NCI-H748 treated with DMSO at 0.1 percent for 48 hours (cell line): ENCODE measurements at places on chromosomes 13 and 19.

DNA sequence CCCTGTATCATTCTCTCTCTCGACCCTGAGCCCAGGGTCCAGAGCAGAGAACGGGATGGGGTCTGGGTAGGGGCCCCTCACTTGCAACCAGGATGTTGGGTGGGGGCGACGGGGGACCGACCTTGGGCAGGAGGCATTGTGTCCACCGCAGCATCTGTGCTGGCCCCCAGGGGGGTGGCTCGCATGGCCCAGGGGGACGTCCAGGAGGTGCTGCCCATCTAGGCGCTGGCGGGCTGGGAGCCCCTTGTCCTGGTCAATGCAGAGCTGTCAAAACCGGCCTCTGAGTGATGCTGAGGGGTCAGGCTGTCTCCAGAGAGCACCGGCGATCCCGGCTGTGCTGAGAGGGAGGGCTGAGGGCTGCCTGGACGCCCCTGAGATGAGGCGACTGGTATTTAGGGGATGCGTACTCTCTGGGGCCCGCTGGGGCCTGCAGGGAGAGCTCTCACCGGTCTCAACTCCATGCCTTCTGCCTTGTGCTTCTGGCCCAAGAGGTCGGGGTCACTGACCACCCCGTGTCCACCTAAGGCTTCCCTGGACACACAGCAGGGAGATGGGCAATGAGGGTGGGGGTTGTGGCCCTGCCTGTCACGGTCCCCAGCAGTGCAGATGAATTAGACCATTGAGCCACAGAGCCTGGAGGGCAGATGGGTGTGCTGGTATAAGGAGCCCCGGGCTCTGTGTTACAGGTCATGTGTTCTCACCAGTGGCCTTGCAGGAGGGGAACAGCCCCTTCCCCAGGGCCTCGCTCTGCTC lies 8.6 kb downstream of the RPS9 start:
- no peak for DNase-seq

- DNase-seq: no peak
Measured at GRCh38 chr13:49625392-49626079, 2.8 kb upstream of the ARL11 start.

- no peak for DNase-seq
Measured at GRCh38 chr13:66301006-66301405, 929.1 kb downstream of the PCDH9 start.

- DNase-seq: no peak
Measured at GRCh38 chr13:75635101-75635827, 866 bp upstream of the LMO7 start.

DNA sequence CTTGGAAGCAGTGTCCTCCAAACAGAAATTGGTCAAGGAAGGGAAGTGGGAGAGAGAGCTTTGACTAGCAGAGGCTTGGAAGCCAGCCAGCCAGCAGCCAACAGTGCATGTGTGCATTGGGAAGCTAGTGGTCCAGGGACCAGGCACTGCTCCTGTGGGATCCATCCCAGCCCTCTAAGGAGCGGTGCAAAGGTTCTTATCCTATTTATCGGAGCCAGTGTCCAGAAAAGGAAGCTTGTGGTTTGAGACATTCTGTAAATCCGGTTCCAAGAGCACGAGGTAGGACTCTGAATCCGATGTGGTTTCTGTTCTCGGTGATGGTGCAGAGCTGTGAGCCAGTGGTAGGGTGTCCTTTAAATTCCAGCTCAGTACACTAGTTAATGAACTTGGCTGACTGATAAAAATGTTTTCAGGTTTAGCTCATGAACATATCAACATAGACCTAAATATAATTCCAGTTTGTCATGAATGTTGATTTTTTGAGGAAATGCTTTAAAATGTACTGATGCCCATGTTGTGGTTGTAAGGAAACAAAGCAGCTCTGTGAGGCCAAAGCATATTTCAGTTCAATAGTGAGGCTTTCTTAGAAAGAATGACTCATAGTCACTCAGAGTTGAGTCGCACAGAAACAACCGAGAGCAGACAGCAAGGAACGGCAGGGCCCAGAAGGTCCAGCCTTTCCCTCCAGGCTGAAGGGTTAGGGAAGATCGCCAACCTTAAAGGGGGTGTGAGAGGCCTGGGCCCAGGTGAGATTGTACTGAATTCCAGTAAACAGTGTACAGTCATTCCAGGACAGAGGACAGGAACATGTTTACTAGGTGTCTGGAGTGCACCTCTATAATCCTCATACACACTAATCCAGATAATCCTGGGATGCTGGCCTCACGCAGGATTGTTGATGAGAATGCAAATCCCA lies 21.5 kb upstream of the GARRE1 start:
- no peak for DNase-seq

DNA sequence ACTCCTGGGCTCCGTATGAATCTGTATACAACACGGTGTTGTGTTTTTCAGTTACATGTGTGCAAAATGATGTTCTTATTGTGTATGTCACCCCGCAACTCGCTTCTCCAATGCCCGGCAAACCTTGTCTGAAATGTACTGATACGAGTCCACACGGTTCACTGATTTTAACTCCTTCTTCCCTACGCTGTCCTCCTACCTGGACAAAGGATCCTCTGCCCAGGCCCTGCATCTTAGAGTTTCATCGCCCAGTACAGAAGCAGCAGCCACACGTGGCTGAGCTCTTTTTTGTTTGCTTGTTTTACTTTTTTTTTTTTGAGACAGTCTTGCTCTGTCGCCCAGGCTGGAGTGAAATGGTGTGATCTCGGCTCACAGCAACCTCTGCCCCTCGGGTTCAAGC lies 28.9 kb downstream of the ZFR2 start:
- no peak for DNase-seq

DNA sequence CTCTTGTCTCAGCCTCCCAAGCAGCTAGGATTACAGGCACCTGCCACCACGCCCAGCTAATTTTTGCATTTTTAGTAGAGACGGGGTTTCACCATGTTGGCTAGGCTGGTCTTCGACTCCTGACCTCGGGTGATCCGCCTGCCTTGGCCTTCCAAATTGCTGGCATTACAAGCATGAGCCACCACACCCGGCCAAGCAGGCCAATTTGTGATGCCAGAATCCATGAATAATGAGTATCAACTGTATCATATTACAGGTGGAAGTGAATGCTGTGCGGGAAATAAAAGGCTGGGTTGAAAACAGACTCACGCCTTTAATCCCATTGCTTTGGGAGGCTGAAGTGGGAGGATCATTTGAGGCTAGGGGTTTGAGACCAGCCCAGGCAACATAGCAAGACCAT lies 3.6 kb upstream of the NFILZ start:
- DNase-seq: no peak

GRCh38 chr19:34457446-34457845 lies 24.1 kb upstream of the WTIP start:
- DNase-seq: no peak

DNA sequence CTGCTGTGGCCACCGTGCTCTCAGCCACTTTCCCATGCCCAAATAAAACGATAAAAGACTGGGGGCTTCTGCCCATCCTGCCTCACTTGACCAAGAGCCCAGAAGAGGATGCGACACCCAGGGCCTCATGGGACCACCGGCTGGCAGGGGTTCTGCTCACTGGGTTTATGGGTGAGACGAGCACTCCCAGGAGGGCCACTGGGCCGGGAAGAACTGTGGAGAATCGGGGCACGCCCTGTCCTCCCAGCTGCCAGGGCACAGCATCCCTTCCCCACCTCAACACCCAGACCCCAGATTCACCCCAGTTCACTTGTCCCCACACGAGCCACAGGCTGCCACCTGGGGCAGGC lies 4.7 kb upstream of the F10 start:
- no peak for DNase-seq

GRCh38 chr19:38726761-38727301 lies 17.4 kb downstream of the CAPN12 start:
- DNase-seq: no peak

GRCh38 chr13:110653851-110654250 lies 38.5 kb downstream of the NAXD start:
- DNase-seq: no peak

DNA sequence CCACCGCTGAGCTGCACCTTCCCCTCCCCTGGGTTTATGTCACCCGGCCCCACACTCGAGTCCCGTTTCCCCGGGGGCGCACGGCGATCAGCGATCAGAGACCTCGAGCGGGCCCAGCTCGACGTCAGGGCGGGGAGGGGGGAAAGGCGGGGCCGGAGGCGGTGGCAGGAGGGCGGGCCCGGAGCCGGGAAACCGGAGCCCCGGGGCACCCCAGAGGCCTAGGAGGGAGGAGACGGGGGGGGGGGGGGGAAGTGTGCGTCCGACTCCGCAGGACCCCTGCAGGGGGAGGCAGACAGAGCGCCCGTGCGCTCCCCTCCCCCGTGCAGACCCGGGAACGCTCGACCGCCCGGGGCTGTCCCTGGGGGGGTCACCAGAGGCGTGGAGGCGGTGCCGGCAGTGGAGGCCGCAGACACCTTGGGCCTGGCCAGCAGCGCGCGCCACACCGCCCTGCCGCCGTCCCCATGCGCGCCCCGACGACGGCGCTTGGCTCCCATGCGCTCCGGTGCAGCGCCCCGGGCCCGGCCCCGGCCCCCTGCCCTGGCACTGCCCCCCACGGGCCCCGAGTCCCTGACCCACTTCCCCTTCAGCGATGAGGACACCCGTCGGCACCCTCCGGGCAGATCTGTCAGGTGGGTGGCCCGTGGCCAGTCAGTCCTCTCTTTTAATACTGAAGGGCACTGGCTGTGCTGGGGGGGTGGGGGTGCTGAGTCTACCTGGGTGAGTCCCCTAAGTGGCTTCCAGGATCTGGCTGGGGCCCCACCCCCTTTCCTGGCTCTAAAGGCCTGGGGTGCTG lies 11.8 kb downstream of the PDE4A start:
- no peak for DNase-seq

GRCh38 chr13:60758637-60759036 lies 361.6 kb downstream of the TDRD3 start:
- no peak for DNase-seq

GRCh38 chr19:36008336-36008978 lies at the start of gene SYNE4:
SYNE4 (minus strand) TSS chr19:36008813; CDS start chr19:36008681, 132 bp downstream.
- DNase-seq: no peak

- no peak for DNase-seq
Measured at GRCh38 chr19:3942790-3943409, 10.0 kb downstream of the NMRK2 start.

- peak; percentile 3 for DNase-seq
Measured at GRCh38 chr19:7748756-7749155, 1.4 kb upstream of the CD209 start.

DNA sequence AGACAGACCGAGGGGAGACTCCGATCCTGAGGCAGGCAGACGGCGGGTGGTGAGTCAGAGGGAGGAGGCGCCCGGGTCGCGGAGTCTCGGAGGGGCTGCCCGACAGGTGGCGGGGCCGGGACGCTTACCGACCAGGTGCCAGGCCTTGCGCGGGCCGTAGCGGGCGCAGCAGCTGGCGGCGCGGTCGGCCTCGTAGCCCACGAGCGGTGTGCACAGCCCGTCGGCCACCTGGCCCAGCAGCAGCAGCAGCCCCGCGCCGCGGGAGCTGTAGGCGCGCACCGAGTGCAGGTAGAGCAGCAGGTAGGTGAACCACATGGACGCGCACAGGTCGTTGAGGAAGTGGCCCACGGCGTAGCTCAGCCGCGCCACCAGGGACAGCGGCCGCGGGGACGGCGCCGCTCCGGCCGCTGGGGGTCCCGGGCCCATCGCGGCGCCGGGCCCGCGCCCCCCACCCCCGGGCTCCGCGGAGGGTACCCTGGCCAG lies 367 bp downstream of the MFSD12 start:
- no peak for DNase-seq

GRCh38 chr19:33722456-33723239 lies 74.0 kb upstream of the KCTD15 start:
- no peak for DNase-seq

GRCh38 chr13:99953138-99953755 lies 18.3 kb downstream of the ZIC5 start:
- no peak for DNase-seq

GRCh38 chr13:52344108-52344507 lies 61.9 kb downstream of the THSD1 start:
- DNase-seq: no peak

GRCh38 chr13:93976528-93976927 lies 503.0 kb downstream of the DCT start:
- DNase-seq: no peak

GRCh38 chr13:90068658-90069057 lies 1278.8 kb upstream of the MIR17HG start:
- DNase-seq: no peak

- no peak for DNase-seq
Measured at GRCh38 chr19:42067315-42067888, 2.6 kb downstream of the GRIK5 start.

GRCh38 chr19:44447916-44448674 lies at the start of gene ZNF229:
ZNF229 (minus strand) TSS chr19:44448472; CDS start chr19:44442847, 5,625 bp downstream.
- peak; percentile 94 for DNase-seq

GRCh38 chr13:37109051-37109678 lies 3.7 kb upstream of the CSNK1A1L start:
- peak; percentile 51 for DNase-seq

GRCh38 chr19:14632286-14632685 lies 42.4 kb downstream of the ADGRE3 start:
- no peak for DNase-seq

- no peak for DNase-seq
Measured at GRCh38 chr13:98880677-98881076, 97.2 kb downstream of the DOCK9 start.

GRCh38 chr13:29914581-29914980 lies 64.2 kb upstream of the UBL3 start:
- DNase-seq: no peak

GRCh38 chr13:89393758-89394304 lies 1722.7 kb downstream of the SLITRK5 start:
- no peak for DNase-seq

DNA sequence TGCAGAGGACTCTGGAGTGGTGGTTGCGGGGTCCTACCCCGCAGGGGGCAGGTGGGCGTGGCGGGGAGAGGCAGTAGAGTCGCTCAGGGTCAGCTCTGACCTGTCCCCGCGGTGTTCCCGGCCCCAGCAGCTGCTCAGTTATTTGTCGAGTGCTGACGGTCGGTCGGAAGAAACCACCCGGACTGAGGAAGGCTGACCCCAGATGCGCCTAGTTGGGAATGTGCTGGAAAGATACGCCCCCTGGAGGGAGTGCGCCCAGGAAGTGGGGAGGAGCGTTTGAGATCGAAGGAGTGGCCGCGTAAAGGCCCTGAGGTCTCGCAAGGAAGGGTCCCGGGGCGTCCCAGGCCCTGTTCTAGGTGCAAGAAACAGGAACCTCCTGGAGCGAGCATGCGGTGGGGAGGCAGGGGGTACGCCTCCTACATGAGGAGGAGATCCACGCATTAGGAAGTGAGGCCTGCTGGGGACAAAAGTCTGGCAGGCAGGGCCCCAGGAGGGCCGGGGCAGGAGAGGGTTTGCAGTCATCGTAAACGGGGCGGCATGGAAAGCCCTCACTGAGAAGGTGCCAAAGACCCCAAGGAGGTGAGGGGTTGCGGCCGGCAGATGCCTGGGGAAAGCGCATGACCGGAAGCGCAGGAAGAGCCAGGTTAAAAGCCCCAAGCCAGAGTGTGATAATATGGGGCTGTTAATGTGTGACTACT lies 9.2 kb downstream of the CCDC8 start:
- peak; percentile 41 for DNase-seq

GRCh38 chr19:55559684-55560083 lies 14.3 kb upstream of the SBK3 start:
- no peak for DNase-seq
